ENCODE measurements at places on chromosomes 13 and 19. TPM values are rescaled to one million over a fixed set of nuclear protein-coding genes. Genes with fewer than 3 reads are reported as not detected.

The GIPC3 gene
- total RNA-seq = 1.2 TPM

The MIDN gene
- 98.1 TPM for total RNA-seq

The KLK2 gene
- not detected for total RNA-seq

The ZNF439 gene
- total RNA-seq = 1.2 TPM

The FCER2 gene
- total RNA-seq = not detected

The CCNA1 gene
- total RNA-seq = not detected

The CACNG7 gene
- not detected for total RNA-seq

DNA sequence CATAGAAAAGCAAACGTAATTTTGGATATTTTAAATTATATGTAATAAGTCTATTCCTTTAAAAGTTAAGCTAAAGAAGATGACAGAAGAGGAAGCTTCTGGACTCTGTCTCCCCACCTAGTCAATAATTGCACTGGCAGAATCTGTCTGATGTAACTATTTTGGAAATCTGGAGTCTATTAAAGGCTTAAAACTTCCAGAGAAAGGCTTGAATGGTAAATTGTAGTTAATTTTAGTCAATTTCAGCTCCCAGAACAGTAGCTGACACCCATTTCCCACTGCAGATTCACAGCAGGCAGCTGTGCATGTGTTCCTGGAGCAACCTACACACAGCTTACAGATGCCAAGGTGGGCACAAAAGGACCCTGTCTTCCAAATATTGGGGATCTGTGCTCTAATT is 304.1 kb downstream of the PCDH20 start:
- H3K4me1 ChIP-seq = no peaks in the 10 kb centered on the region
- no peak overlapping the region for H3K4me3 ChIP-seq
- no peaks in the 10 kb centered on the region for H3K36me3 ChIP-seq
- peaks cover 13% of the 10 kb centered on the region for H3K27me3 ChIP-seq
- H3K27ac ChIP-seq = no peak overlapping the region

DNA sequence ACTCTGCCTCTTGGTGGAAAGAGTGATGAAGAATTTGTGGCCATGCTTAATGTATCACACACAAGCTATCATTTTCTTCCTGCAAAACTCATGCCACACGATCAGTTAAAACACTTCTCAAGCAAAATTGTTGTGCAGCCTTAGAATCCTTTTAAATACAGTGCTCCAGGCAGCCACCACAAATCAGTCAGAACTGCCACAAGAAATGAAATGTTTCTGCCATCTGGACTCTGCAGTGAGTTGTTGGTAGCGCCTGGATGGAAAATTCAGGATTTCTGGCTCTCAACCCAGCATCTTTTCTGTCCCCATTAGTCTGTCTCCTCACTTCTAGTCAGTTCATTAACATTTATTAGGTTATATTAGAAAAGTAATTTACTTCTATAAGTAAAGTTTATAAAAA is 179.5 kb downstream of the GPC6 start:
- H3K36me3 ChIP-seq = no peaks in the 10 kb centered on the region
- DNase-seq = no peak
- H3K4me3 ChIP-seq = no peak overlapping the region
- H3K27ac ChIP-seq = no peak overlapping the region

- H3K4me3 ChIP-seq = no peak overlapping the region
- H3K4me1 ChIP-seq = no peaks in the 10 kb centered on the region
- H3K27ac ChIP-seq = no peak overlapping the region
- no peak for DNase-seq
Measured at GRCh38 chr19:55705972-55706371, 30.9 kb downstream of the EPN1 start.

DNA sequence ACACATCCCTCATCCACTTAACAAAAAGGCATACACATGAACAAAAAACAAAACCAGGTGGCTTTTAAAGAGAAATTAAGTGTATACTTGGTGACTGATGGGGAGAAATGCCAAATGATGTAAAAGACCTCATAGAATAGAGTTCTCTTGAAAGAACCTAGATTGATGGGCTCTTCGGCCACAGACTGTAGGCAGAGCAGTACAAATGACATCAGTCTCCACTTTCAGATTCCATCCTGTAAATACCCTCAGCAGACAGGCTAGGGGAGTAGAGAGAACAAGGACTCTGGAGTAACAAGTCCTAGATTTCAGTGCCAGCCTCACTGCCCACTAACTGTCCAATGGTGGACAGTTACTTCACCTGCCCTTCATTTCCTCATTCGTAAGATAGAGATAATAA is 203.8 kb downstream of the MZT1 start:
- no peaks in the 10 kb centered on the region for H3K36me3 ChIP-seq
- DNase-seq = no peak
- H3K4me1 ChIP-seq = no peaks in the 10 kb centered on the region
- H3K4me3 ChIP-seq = no peak overlapping the region

- H3K4me3 ChIP-seq = no peak overlapping the region
- H3K27ac ChIP-seq = no peak overlapping the region
- H3K36me3 ChIP-seq = no peaks in the 10 kb centered on the region
- DNase-seq = no peak
- peaks cover 2% of the 10 kb centered on the region for H3K4me1 ChIP-seq
Measured at GRCh38 chr13:99577934-99578917, 77.0 kb downstream of the TM9SF2 start.
